ENCODE measurements at places on chromosomes 7 and 10.

DNA sequence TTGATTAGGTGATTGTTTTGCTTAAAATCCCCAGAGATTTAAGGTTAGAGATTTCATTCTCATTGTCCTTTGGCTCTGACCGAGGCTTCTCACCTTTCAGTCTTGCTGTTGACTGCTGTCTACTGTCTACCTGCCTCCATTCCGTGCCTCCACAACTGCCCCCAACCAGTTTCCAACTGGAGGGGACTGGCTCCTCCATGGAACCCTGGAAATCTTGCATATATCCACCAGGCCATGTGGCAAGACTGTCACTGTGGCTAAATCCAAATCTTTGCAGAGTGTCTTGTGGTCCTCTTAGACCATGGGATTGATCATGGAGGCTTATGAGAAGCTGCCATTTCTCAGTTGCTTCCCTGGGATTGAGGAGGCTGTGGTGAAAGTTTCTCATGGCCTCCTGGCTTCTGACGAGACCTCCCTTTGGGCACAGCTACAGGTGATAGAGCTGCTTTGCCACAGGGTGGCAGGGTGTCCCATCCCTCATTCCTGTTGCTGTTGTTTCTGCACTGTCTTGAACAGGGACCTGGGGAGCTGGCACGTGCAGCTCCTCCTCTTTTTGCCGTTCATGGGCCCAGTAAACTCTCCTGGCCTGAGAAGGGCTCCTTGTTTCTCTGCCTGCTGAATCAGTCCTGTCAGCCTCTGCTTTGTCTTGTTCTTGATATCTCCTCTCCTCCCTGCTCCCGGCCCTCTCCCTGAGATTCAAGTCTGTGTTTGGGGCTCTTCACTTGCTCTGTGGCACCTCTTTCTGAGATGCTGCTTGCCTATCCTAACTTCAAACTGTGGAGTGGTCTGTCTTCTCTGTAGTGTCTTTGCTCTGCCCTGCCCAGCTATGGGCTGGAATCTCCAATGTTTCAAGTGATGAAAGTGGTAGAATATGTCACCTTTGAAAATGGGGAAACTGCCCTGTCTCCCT lies 63.6 kb upstream of the IGFBP3 start:
- no peak overlapping the region for H3K4me3 ChIP-seq
- no peaks in the 10 kb centered on the region for H3K4me1 ChIP-seq
- no peak for DNase-seq
- no peaks in the 10 kb centered on the region for H3K36me3 ChIP-seq
- no peak overlapping the region for H3K27ac ChIP-seq
- no peaks in the 10 kb centered on the region for H3K27me3 ChIP-seq

GRCh38 chr10:116679351-116679750 lies 58.6 kb downstream of the PNLIPRP2 start:
- DNase-seq, result no peak
- no peak overlapping the region for H3K4me3 ChIP-seq
- no peak overlapping the region for H3K27ac ChIP-seq
- H3K27me3 ChIP-seq, result peaks cover 2% of the 10 kb centered on the region
- H3K36me3 ChIP-seq, result no peaks in the 10 kb centered on the region

DNA sequence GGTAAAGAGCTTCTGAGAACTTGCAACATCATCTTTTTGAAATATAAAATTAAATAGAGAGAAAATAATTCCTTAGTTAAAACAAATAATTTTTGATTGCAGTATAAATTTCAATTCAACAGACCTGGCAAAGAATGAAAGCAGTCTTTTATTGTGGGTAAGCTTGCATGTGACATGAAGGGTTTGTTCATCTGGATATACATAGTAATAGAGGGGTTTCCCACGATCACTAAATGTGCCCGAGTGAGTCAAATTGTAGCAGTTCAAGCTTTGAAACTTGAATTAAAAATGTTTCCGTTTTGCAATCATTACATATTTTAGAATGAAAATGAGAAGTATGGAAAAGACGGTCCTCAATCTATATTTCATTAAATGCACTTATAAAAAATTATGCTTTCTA lies 658.4 kb upstream of the MBL2 start:
- no peaks in the 10 kb centered on the region for H3K4me1 ChIP-seq
- no peaks in the 10 kb centered on the region for H3K27me3 ChIP-seq
- no peaks in the 10 kb centered on the region for H3K36me3 ChIP-seq
- no peak overlapping the region for H3K27ac ChIP-seq
- H3K4me3 ChIP-seq, result no peak overlapping the region

- H3K4me1 ChIP-seq, result no peaks in the 10 kb centered on the region
- no peaks in the 10 kb centered on the region for H3K27me3 ChIP-seq
- H3K27ac ChIP-seq, result no peak overlapping the region
- H3K4me3 ChIP-seq, result no peak overlapping the region
- H3K36me3 ChIP-seq, result no peaks in the 10 kb centered on the region
- DNase-seq, result no peak
Observed at GRCh38 chr7:33276325-33276724, 147.0 kb downstream of the BBS9 start.

- H3K36me3 ChIP-seq, result no peaks in the 10 kb centered on the region
- peaks cover 20% of the 10 kb centered on the region for H3K4me1 ChIP-seq
- DNase-seq, result no peak
- no peak overlapping the region for H3K4me3 ChIP-seq
- H3K27me3 ChIP-seq, result no peaks in the 10 kb centered on the region
Observed at GRCh38 chr10:75773813-75774782, 342.7 kb downstream of the LRMDA start.

DNA sequence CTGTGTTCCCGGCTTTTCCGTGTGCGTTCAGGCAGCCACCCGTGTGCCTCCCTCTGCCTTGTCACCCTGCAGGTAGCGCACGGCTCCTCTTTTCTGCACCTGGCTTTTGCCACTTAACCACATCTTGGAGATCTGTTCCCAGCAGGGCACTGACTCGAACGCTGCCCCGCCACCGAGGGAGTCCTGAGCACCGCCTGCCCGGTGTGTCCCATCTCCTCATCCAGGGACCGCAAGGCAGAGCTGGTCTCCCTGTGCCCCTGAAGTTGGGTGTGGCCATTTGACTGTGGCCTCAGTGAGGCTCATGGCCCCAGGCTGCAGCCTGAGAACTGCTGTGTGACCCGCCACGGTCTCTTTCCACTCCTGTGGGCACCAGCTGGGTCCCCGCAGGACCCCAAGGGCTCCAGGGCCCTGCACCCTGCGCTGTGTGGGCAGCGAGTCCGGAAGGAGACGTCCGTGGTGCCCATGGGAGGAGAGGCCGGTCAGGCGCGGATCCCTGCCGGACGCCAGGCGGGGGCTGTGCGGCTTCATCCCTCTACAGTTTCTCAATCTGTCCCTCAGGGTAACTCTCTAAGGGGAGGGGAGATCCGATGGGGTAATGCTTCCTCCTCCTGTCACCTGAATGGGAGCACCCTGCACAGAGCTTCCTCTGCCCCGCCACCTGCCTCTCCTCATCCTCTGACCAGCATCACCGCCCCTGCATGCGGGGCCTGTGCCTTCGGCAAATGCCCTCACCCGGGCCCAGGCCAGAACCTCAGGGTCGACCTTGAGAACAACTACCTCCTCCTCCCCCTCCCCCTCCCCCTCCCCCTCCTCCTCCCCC lies 1.8 kb upstream of the INTS1 start:
- peak; percentile 66 for DNase-seq
- peaks cover 11% of the 10 kb centered on the region for H3K36me3 ChIP-seq
- peak overlapping the region; percentile 26 for H3K4me3 ChIP-seq
- peaks cover 63% of the 10 kb centered on the region for H3K4me1 ChIP-seq
- H3K27me3 ChIP-seq, result no peaks in the 10 kb centered on the region

GRCh38 chr10:74032900-74033655 lies 35.2 kb downstream of the VCL start:
- no peak for DNase-seq
- H3K27ac ChIP-seq, result no peak overlapping the region
- peaks cover 27% of the 10 kb centered on the region for H3K4me1 ChIP-seq
- no peak overlapping the region for H3K4me3 ChIP-seq

DNA sequence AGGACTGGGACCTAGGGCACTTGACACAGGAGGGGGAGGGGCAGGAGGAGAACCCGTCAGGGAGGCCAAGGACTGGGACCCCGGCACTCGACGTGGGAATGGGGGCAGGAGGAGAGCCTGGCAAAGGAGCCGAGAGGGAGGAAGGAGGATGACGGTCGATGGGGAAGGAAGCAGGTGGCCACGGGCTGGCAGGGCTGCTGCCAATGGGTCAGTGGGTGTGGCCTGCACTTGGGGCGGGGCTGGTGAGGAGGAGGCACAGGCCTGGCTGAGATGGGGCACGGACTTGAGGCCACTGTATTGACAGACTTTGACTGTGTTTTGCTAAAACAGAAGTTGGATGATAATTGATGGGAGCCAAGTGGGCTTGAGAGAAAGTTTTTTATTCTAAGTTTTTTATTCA lies 68.9 kb downstream of the RBM33 start:
- DNase-seq, result no peak
- H3K4me1 ChIP-seq, result no peaks in the 10 kb centered on the region
- peaks cover 39% of the 10 kb centered on the region for H3K36me3 ChIP-seq
- H3K4me3 ChIP-seq, result no peak overlapping the region
- no peak overlapping the region for H3K27ac ChIP-seq
- no peaks in the 10 kb centered on the region for H3K27me3 ChIP-seq

DNA sequence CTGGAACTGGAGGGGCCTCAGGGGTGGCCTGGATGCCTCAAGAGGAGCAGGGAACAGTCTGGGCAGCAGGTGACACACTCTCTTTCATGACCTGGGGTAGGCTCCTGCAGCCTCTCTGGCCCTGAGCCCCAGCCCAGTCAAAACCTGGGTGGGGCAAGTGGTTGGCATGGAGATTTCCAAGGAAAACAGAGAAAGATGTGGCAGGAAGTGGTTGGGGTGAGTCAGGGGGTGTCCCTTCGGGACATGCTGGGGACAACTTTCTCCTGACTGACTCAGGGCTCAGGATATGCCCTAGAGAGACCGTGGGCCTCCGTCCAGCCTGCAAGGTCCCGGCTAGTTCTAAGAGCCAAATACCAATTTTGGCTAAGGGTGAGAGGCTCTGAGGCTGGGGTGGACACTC lies 2.9 kb downstream of the AQP1 start:
- H3K36me3 ChIP-seq, result no peaks in the 10 kb centered on the region
- no peak overlapping the region for H3K27ac ChIP-seq
- H3K4me3 ChIP-seq, result no peak overlapping the region
- DNase-seq, result no peak

- no peaks in the 10 kb centered on the region for H3K36me3 ChIP-seq
- no peak overlapping the region for H3K4me3 ChIP-seq
- no peak overlapping the region for H3K27ac ChIP-seq
Observed at GRCh38 chr7:3234051-3234450, 67.0 kb upstream of the SDK1 start.

- no peaks in the 10 kb centered on the region for H3K4me1 ChIP-seq
- H3K27ac ChIP-seq, result no peak overlapping the region
- no peak overlapping the region for H3K4me3 ChIP-seq
- no peaks in the 10 kb centered on the region for H3K27me3 ChIP-seq
- DNase-seq, result no peak
- H3K36me3 ChIP-seq, result peaks cover 7% of the 10 kb centered on the region
Observed at GRCh38 chr7:150473902-150474301, 23.5 kb downstream of the GIMAP8 start.

- H3K4me3 ChIP-seq, result no peak overlapping the region
- no peaks in the 10 kb centered on the region for H3K27me3 ChIP-seq
- no peaks in the 10 kb centered on the region for H3K4me1 ChIP-seq
- peak; percentile 23 for DNase-seq
- no peaks in the 10 kb centered on the region for H3K36me3 ChIP-seq
- no peak overlapping the region for H3K27ac ChIP-seq
Observed at GRCh38 chr7:23044581-23044980, 30.7 kb upstream of the HYCC1 start.

- H3K36me3 ChIP-seq, result no peaks in the 10 kb centered on the region
- no peak for DNase-seq
- H3K4me1 ChIP-seq, result no peaks in the 10 kb centered on the region
- H3K27me3 ChIP-seq, result no peaks in the 10 kb centered on the region
- no peak overlapping the region for H3K4me3 ChIP-seq
Observed at GRCh38 chr7:142919656-142920055, 13.9 kb downstream of the TRPV5 start.

GRCh38 chr7:70037171-70037933 lies 439.1 kb downstream of the AUTS2 start:
- DNase-seq, result no peak
- H3K4me1 ChIP-seq, result no peaks in the 10 kb centered on the region
- H3K4me3 ChIP-seq, result no peak overlapping the region
- H3K27ac ChIP-seq, result no peak overlapping the region

DNA sequence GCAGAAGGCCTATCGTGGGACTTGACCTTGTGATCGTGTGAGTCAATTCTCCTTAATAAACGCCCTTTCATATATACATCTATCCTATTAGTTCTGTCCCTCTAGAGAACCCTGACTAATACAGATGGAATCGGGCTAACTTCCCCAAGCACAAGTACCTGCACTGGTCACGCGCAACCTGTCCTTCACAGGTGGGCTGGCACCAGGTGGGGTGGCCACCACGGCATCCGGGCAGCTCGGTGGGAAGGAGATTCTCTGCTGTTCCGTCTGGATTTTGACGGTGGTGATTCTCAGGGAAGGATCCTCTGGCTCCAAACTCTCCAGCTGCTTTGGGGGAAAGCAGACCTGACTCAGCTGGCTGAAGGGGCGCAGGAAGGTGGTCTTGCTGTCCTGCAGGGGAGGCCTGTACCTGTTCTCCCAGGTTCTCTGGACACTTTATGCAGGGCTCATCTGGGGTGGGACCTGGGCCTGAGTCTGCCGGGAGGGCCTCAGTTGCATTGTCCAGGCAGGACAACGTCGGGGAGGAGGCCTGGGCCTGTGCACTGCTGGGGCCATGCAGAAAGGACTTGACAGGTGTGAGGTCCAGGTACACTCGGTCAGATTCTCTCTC lies 61.1 kb downstream of the VWA2 start:
- H3K27ac ChIP-seq, result no peak overlapping the region
- H3K27me3 ChIP-seq, result no peaks in the 10 kb centered on the region
- peaks cover 53% of the 10 kb centered on the region for H3K36me3 ChIP-seq
- no peak overlapping the region for H3K4me3 ChIP-seq

GRCh38 chr7:83798489-83798888 lies 149.6 kb upstream of the SEMA3E start:
- no peak overlapping the region for H3K4me3 ChIP-seq
- H3K36me3 ChIP-seq, result no peaks in the 10 kb centered on the region
- no peak for DNase-seq
- no peaks in the 10 kb centered on the region for H3K4me1 ChIP-seq
- no peak overlapping the region for H3K27ac ChIP-seq
- no peaks in the 10 kb centered on the region for H3K27me3 ChIP-seq

DNA sequence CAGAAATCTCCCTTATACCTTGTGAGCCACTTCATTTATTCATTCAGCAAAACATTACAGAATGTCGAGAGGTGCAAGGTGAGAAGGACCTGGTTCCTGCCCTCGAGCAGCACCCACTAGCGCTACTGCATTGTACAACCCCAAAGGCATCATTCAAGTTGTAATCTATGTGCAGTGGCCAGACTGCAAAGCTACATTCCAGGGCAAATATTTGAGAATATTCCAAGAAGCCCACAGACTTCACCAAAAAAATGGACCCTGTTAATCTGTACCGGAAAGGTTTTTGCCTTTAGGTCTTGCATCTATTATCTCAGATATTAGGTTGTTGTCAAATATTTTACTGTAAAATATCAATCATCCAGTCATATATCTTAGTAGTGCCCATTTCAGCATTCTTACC lies 295.4 kb upstream of the FZD1 start:
- DNase-seq, result no peak
- no peaks in the 10 kb centered on the region for H3K36me3 ChIP-seq
- no peaks in the 10 kb centered on the region for H3K27me3 ChIP-seq
- H3K4me1 ChIP-seq, result no peaks in the 10 kb centered on the region
- H3K4me3 ChIP-seq, result no peak overlapping the region

Data from common myeloid progenitor, CD34-positive (primary cell).